Muscle of back (tissue), 13 donors: ENCODE measurements at places on chromosomes 7 and 10. TPM values are rescaled to one million over a fixed set of nuclear protein-coding genes. Genes with fewer than 3 reads are reported as not detected.

DNA sequence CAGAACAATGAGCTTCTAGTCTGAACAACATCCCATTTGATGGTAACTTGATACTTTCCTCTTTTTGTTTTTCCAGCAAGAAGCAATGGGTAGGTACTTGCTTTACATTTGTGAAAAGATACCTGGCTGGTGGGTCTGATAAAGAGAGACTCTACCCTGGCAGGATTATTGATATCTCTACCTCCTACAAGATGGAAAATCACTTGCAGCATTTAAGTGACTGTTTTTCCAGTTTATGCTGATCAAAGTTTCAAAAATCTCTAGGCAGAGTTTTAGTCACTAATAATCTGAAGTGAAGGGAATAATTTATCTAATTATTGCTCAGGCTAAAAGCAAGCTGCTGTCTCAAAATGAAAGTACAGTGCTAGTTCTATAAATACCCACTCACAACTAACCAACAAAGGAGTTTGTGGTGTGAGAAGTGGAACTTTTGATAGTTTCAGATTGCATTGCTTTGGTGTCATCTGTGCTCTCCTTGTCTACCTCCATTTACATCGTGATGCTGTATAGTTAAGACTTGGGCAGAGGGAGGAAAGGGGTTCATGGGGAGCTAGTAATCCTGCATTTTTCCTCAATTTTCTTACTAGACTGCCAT, 86.0 kb upstream of the ANKRD1 start:
- no peak for DNase-seq

DNA sequence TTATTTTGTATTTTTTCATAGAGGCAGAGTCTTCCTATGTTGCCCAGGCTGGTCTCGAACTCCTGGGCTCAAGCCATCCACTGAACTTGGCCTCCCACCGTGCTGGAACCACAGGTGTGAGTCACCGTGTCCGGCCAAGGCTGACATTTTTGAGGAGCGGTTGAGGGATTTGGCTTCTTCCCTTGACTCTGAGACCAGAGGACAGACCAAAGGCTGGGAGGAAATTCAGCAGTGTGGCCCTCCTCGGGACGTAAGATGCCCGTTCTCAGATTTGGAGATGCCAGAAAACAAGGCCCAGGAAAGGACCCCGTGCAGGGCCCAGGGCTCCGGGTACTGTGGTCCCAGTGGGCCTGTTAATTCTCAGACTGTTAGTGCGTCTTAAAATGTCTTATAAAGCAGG, 146.2 kb downstream of the WDR37 start:
- no peak for DNase-seq

DNA sequence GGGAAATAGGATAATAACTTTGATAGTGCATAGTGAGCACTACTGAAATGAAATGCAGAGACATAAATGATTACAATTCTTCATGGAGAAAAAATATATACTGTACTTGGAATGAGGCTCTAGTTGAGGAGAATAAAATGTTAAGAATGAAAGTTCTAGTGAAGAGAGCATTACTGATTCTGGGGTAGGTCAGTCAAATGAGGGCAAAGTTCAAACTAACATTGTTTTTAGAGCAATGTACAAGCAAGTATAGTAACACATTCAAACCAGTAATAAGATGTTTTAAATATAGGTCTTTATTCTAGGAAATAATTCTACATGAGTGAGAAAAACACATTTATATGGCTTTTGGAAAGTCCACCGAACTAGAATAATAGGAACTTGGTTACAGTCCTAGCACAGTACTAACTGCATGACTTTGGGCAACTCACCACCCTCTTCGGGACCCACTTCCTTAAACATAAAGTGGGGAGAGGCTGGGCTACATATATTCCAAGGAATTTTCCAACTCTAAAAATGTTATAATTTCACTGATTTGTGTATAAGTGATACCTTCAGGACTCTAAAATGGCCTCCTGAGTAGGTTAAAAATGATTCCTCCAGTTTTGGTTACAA, 86.4 kb downstream of the CDK6 start:
- DNase-seq = no peak

- DNase-seq = no peak
These were observed 717.9 kb downstream of the PHTF2 start for GRCh38 chr7:78516450-78516849.

DNA sequence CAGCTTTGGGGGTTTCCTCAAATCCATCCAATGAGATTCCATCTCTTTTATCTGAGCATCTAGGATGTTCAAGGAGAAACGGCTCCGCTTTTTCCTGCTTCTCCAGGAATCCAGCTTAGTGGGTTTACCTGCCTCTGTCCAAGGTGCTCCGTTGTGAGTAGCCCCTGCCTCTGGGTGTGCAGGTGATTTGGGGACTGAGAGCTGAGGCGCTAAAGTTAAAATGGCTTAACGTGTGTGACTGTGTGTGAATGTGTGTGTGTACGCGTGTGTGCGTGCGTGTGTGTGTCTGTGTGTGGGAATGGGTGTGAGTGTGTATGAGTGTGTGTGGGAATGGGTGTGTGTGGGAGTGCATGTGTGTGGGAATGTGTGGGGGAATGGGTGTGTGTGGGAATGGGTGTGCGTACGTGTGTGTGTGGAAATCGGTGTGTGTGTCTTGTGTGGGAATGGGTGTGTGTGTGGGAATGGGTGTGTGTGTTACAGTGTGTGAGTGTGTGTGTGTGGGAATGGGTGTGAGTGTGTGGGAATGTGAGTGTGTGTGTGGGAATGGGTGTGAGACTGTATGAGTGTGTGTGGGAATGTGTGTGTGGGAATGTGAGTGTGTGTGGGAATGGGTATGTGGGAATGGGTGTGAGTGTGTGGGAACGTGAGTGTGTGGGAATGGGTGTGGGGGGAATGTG, 90.2 kb upstream of the INSIG1 start:
- no peak for DNase-seq

- DNase-seq = peak; percentile 88
These were observed 483.9 kb downstream of the AUTS2 start for GRCh38 chr7:70082099-70082611.

DNA sequence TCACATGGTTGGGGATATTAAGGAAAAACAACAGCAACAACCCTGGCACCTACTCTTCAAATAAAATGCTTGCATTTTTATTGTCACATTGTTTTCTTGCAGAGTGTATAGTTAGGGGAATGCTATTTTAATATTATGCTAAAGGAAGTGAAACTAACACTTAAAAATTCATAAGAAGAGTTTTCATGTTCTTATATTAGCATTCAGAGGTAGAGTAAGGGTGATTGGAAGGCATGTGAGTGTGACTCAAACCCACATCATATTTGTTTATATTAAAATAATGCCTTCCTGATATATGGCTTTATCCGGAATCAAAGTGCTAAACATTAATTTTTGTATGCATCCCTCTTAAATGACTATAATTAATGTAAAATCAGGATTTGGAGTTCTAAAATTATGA, 59.8 kb upstream of the TES start:
- no peak for DNase-seq

GRCh38 chr10:124288928-124289850, 129.5 kb downstream of the OAT start:
- no peak for DNase-seq

- peak; percentile 17 for DNase-seq
These were observed 386.6 kb downstream of the SH2D4B start for GRCh38 chr10:80924063-80924952.

DNA sequence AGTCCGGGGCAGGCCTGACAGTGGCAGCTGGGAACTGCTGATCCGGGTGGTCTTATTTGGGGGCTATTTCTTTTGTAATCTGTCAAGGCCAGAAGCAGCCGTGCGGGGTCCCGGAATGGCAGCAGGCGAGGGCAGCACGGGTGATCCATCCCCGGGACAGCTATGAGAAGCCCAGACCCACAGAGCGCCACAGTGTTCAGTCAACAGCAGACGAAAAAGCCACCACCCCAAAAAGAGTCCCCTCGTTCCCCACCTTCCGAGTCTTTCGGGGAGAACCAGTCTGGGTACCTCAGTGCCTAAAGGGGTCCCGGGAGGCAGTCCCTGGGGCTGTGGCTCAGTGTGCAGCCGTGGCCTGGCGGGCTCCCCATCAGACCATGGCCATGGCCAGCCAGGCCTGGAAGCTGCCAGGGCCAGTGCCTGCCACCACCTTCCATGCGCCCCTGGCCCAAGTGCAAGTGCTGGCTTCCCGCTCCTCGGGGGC, 125.1 kb upstream of the KCTD7 start:
- DNase-seq = no peak

DNA sequence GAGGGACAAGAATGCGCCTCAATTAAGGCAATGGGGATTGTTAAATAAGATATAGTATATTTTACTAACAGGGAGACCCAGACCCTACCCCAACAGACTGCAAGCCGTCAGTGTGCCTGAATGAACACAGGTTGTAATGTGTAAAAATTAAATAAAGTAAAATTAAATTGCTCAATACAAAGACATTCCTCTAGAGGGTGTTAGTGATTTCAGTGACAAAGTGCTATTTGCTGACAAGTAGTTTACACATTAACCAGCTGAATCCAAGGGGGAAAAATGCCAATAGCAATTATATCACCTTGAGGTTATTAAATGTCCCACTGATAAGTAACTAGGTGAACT, 110.5 kb downstream of the EBF3 start:
- DNase-seq = no peak

GRCh38 chr10:71059054-71059818, 153.1 kb upstream of the UNC5B start:
- DNase-seq = peak; percentile 52

- no peak for DNase-seq
These were observed 495.2 kb downstream of the DNAJB6 start for GRCh38 chr7:157832006-157832405.

Gene FERD3L
- polyA plus RNA-seq = not detected

Gene ATP6V0E2
- 6.9 TPM for polyA plus RNA-seq

Gene C10orf67
- polyA plus RNA-seq = 0.21 TPM

Gene GPR15LG
- not detected for polyA plus RNA-seq

Gene MRLN
- 101 TPM for polyA plus RNA-seq

Gene SPDYE16
- polyA plus RNA-seq = 1.8 TPM

Gene CYP2W1
- polyA plus RNA-seq = 0.28 TPM

Gene CRTAC1
- polyA plus RNA-seq = 0.63 TPM

Gene CHN2
- 12.1 TPM for polyA plus RNA-seq
